Stimulated activated CD4-positive, alpha-beta T cell treated with anti-CD3 and anti-CD28 coated beads, Interleukin-12 subunit alpha, Interleukin-12 subunit beta, amount 100 ng/mL, for 24 hours (primary cell): ENCODE measurements at places on chromosomes 6 and 20.
A peak's percentile ranks its signal among the peaks of the same experiment; 100 is the strongest.

DNA sequence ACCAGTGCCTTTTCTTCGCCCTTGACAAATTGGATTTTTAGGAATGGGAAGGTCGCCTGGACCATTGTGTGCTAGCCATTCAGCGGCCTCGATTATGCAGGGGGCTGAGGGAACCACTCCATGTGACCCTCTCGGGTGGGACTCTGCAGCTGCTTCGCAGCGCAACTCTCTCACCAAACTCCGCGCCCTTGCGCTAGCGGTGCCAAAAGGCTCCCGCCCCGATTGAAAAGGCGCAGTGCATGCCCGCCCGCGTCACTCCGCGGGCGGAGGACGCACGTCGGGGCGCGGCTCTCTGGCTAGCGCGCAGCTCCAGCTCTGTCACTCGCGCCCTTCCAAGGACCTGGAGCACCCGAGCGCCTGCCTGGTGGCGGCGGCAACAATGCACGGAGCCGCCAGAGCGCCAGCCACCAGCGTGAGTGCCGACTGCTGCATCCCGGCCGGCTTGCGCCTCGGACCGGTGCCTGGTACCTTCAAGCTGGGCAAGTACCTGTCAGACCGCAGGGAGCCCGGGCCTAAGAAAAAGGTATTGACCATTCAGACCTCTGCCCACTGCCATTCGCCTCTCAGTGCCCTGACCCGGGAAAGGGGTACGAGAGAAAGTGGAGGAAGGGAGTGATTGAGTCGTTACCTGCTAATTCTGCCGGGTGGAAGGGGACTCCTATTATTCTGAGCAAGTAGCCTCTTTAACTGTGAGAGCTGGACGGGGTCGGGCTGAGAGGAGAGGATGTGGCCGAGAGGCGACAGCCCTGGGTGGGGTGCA is at the start of gene PRDM13:
Gene PRDM13, plus strand, starts transcription at position 178 of the 760 bp plus-strand sequence. Its CDS starts 202 bp downstream, at position 380.
- no peak for DNase-seq

DNA sequence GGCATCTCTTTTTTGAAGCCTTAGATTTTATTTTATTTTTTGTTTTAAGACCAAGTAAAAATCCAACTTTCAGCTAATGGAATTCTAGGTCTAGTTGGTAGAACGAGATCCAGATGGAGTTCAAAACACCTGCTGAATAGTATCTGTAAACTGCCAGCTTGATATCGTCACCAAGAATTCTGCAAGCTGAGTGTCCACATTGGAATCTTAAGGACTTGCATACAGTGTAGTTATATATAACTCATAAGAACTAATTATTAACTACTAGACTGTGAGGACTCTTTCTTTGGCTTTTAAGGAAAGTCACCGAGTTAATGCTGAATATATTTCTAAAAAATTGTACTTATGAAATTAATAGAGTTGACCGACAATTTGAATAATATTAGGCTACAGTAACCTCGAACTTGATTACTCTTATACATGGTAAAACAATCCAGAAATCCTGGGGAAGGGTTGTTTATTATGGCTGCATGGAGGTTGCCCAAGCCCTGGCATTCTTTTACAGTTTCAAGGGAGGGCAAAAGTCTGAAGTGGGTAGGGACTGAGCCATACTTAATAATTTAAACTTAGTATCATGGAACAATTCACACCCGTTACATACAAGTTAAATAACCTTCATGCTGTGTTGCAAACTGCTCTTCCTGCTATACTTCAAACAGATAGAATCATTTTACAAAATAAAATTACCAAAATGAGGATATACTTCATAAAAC is 553.9 kb downstream of the PTPRT start:
- DNase-seq = no peak

GRCh38 chr6:15400572-15401004 is 154.7 kb downstream of the JARID2 start:
- no peak for DNase-seq

DNA sequence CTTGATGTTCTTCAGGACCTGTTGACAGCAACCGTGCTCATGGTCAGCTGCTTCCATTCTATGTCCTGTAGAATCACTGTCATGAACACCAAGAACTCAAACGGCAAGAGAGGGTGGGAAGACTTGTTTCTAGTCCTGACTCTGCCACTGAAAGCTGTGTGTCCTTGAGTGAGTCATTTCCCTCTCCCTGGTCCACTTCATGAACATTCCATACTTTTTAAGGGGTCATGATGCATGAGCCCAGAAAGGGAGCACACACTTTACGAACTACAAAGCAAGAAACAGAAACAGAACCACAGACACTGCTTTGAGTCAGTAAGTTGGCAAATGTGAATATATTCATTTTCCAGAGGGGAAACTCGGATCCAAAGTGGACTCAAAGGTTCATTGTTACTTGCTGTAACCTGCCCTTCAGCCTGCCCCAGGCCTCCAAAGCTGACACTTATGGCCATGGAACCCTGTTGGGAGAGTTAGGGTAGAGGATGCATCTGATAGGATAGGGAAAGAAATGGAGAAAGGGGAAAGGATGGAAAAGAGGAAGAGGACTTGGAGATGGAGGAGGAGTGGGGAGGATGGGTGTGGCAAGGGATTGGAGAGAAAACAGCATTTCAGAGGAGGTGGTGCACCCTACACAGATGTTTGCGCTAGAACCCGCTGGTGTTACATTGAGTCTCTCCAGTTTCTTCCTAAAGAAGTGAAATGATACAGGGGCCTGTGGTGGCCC is 129.8 kb downstream of the FOXO3 start:
- no peak for DNase-seq

- no peak for DNase-seq
Measured at GRCh38 chr6:17429383-17430061, 36.1 kb downstream of the CAP2 start.

DNA sequence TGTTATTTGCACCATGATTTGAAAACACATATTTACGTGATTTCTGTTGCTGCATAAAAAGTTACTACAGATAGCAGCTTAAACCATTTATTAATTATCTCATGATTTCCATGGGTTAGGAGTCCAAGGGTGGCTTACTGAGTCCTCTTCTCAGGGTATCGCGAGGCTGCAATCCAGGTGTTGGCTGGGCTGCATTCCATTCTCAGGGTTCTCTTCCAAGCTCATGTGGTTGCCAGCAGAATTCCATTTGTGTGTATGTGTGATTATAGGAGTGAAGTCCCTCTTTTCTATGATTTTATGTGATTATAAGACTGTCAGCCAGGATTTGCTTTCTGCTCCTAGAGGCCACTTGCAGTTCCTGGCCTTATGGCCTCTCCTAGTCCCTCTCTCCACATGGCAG is 135.1 kb downstream of the FAM83B start:
- DNase-seq = no peak

- DNase-seq = no peak
Measured at GRCh38 chr6:17150096-17150495, 48.2 kb downstream of the STMND1 start.

- no peak for DNase-seq
Measured at GRCh38 chr6:111898452-111898851, 25.2 kb upstream of the FYN start.

DNA sequence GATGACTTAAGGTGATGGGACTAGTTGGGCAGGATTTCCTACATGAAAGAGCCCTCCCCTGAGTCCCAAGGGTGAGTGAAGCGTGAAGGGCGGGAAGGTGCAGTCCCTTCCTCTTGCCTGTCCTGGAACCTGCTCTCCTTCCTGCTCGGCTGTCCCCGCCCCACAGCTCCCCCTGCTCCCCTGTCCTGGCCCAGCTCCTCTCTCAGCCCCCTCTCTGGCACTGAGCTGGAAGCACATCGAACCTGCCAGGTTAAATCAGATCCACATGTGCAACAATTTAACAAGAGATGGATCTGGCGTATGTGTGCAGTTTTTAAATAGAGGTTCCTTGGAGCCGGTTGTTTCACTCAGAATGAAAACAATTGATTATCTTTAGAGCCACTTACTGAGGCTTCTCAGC is 95.0 kb downstream of the LRFN2 start:
- DNase-seq = no peak

GRCh38 chr6:137949686-137950390 is 82.8 kb downstream of the TNFAIP3 start:
- DNase-seq = no peak

DNA sequence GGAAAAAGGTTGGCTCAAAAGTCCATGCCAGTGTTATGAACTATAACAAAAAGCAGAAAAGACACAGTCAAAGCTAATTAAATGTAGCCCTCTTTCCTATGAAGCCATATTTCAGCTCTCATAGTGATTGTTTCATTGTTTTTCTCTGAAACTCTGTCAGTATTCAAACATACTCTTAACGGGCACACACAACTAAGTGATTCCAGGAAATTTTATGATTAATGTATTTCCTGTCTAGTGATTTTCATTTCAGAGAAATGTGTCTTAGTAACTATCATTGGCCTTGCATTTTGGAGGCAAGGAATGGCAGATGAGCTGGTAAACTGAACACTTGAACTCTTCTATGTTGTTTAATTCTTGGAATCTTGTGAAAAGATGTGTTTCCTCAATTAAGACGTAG is 68.0 kb downstream of the CLVS2 start:
- DNase-seq = no peak

GRCh38 chr6:20182926-20183521 is 29.2 kb downstream of the MBOAT1 start:
- DNase-seq = no peak

DNA sequence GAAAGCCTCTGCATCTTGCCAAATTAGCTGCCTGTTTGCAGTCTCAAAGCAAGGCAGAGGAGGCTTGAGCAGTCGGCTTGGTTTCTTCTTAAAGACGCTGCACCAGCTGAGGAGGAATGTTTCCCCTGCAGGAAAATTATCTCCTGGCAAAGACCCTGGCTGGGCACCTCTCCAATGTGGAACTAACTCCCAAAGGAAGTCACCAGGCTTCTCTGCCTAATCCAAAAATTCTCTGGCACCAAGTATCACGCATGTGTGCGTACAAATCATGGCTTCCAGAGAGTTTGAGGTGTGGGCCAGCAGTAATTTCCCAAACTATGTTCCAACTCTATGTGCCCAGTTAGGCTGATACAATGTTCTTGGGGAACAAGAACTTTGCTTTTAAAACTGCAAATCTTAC is 176.2 kb downstream of the KIF16B start:
- no peak for DNase-seq

DNA sequence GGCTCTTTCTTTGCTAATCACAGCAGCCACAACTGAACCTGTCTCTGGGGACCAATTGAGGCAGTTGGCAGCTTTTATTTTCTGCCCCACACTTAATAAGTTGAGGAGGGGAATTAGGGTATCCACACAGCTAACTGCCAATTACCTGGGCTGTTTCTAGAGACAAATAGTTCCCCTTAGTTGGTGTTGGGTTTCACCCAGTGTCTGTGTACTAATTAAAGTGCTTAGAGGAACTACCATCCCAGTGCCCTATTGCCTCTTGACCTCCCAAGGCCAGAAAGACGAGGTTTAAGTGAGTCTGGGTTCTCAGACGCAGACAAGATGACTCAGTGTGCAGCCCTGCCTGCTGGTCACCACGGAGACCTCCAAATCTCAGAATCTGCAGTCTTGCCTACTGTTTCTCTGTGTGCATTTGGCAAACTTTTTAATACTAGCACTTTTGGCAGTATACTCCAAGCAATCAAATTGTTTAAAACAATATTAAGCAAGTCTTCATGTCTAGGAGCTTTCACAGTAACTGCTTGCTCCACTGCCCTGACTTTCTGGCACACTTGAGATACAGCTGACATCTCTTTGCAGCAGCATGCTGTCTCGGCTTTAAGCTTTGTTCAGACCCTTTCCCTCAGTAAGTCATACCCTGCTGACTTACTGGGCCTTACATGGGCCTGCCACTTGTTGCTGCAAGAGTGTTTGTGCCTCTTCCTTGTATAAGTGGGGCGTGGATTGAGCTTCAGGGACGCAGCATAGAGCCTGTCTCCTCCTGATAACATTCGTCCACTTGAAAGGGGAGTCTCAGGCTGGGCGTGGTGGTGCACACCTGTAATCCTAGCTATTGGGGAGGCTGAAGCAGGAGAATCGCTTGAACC is 31.9 kb downstream of the STK35 start:
- no peak for DNase-seq

- DNase-seq = no peak
Measured at GRCh38 chr6:36852481-36853147, 13.4 kb upstream of the CPNE5 start.

GRCh38 chr20:58715801-58716475 is 23.3 kb downstream of the NPEPL1 start:
- no peak for DNase-seq

DNA sequence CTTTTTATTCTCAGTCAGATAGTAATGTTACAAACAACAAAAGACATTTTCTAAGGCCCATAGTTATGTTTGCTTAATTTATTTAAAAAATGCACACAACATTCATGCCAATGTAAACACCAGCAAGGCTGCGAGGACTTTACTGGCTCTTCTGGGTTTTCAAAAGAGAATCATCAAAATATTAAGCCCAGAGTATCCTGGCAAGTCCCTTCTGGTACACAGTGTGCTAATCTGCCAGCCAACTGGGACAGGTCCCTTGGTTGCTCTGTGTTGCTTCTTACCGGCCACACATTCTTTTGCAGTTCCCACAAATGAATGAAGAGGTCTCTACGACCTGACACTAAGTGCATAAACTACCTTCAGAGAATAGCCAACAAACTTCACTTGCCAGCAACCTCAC is 42.6 kb upstream of the SPDEF start:
- no peak for DNase-seq

DNA sequence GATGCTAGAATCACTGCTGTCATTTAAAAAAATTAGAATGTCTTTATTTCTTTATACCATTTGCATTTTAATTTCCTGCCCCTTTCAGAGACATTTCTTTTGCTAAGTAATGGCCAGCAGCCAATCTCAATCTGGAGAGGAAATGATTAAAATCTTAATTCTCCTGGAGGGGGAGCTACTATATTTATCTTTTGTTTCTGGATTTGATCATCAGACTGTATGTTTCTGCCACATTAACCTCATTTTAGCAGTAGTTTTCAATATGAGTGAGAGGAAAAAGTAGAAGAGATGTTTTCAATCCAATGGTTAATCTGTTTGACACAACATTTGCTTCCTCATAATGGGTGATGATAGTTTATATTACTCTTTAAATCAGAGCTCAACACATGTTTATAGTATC is 138.0 kb downstream of the FUT9 start:
- DNase-seq = no peak

GRCh38 chr20:35473684-35474083 is 18.3 kb downstream of the CEP250 start:
- no peak for DNase-seq

- DNase-seq = no peak
Measured at GRCh38 chr6:35442693-35443092, 9.4 kb upstream of the FANCE start.

DNA sequence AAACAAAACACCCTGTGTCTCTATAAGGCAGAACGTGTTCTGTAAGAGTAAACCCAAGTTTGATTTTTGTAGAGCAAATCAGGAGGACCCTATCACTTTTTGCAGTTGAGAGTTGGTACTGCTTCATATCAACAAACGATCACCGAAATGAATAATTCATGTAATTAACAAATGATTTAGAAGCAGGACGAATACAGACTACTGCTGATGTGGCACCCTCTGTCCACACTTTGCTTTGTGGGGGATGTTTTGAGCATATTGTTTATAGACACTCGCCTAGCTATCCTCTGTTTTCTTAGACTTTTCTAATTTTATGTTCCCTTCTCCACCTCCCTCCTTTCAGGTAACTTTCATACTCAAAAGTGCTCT is 1.5 kb downstream of the CD2AP start:
- no peak for DNase-seq

GRCh38 chr6:55941702-55942101 is 66.3 kb upstream of the BMP5 start:
- no peak for DNase-seq

- DNase-seq = no peak
Measured at GRCh38 chr6:63816982-63817436, 181.4 kb downstream of the PHF3 start.

- DNase-seq = no peak
Measured at GRCh38 chr6:170292407-170293158, 1.7 kb upstream of the DLL1 start.

- DNase-seq = peak; percentile 66
Measured at GRCh38 chr20:36439040-36439730, 102.1 kb upstream of the MYL9 start.
